ENCODE measurements at places on chromosomes 5 and 9.

DNA sequence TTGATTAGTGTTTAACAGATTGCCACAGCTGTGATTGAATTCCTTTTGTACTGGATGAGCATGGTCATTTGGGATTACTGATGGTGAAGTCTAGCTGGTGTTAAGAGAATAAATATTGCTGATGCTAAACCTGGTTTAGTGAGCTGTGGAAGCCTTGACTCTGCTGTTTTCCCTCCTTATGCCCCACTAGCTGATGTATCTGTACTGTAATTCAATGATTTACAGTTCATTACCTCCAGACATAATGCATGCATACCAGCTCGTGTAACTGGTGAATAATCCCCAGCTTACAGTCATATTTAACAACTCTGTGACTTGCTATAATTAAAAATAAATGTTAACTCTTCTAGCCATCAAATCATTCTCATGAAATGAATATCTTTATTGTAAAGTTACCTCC lies 1.7 kb upstream of the CMYA5 start:
- DNase-seq, result no peak

DNA sequence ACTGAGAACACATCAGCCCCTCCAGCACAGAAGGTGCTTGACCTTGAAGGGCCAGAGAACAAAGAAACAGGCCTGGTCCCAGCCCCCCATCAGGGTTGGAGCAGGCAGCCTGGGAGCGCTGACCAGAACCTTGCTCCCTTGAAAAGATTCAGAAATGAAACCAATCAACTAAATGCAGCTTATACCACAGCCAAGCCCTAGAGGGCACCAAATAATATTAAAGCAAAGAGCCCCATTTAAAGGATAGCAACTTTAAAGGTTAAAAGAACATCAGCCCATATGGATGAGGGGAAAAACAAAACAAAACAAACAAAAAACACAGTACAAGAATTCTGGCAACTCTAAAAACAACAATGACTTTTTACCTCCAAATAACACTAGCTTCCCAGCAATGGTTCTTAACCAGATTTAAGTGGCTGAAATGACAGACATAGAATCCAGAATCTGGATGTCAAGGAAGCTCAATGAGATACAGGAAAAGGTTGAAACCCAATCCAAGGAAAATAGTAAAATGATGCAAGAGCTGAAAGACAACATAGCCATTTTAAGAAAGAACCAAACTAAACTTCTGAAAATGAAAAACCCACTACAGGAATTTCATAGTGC lies 471.9 kb downstream of the MTRR start:
- DNase-seq, result no peak

- DNase-seq, result no peak
These were observed 585.2 kb upstream of the TUSC1 start for GRCh38 chr9:26263478-26263877.

- DNase-seq, result no peak
These were observed 93.1 kb downstream of the BOD1 start for GRCh38 chr5:173523388-173523787.

- DNase-seq, result no peak
These were observed 1.5 kb downstream of the SEPTIN8 start for GRCh38 chr5:132775476-132775961.

DNA sequence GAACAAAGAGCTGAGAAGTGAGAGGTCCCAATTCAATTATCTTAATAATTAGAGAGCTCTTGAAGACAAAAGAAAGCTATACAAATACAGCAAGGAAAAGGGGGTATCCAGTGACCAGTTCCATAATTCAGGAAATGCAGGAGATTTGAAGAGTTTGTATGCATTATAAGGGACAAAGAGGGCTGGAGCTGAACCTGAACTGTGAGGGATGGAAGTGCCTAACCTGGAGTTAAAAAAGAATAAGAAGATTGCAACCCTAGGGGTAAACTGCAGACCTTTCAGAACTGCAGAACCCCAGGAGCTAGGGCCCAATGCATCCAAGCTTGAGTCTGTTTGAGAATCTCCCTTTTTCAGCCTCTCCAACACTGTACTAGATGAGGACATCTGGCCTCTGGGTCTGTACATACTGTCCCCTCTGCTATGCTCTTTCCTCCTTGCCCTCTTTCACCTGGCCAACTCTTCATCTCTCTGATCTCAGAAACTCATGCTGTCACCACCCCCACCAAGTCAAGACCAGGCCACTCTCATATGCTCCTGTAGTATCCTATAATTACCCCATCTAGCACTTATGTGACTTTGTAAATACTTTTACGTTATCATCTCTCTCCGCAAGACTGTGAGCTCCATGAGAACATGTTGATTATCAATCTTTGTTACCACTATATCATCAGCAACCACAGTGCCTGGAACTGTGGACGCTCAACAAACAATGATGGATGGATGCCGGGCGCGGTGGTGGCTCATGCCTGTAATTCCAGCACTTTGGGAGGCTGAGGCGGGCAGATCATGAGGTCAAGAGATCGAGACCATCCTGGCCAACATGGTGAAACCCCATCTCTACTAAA lies 6.6 kb upstream of the PRKACG start:
- no peak for DNase-seq

- DNase-seq, result peak; percentile 70
These were observed 24.6 kb downstream of the TTF1 start for GRCh38 chr9:132381966-132382541.

DNA sequence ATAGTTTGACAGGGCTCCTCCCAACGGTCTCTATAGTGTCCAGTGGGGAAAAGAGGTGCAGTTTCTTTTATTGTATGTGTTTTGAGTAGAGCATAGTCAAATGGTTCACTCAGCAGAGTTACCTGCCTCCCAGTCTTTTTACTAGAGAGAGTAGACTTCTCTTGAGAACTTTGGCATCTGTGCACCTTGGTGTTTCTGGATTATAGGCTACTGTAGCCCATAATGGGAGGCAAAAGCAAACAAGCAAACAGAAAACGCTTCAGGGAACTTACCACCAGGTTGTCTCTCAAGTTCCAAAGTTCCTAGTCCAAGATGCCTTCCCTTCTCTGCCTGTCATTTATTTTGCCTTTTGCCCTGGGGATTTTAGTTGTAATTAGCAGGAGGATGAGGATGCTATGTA lies 26.2 kb downstream of the INVS start:
- DNase-seq, result no peak

GRCh38 chr5:127725673-127726072 lies 22.5 kb downstream of the CCDC192 start:
- no peak for DNase-seq

GRCh38 chr5:93384026-93384425 lies 197.0 kb downstream of the NR2F1-AS1 start:
- no peak for DNase-seq

GRCh38 chr5:121982146-121982892 lies 20.5 kb downstream of the SRFBP1 start:
- no peak for DNase-seq

DNA sequence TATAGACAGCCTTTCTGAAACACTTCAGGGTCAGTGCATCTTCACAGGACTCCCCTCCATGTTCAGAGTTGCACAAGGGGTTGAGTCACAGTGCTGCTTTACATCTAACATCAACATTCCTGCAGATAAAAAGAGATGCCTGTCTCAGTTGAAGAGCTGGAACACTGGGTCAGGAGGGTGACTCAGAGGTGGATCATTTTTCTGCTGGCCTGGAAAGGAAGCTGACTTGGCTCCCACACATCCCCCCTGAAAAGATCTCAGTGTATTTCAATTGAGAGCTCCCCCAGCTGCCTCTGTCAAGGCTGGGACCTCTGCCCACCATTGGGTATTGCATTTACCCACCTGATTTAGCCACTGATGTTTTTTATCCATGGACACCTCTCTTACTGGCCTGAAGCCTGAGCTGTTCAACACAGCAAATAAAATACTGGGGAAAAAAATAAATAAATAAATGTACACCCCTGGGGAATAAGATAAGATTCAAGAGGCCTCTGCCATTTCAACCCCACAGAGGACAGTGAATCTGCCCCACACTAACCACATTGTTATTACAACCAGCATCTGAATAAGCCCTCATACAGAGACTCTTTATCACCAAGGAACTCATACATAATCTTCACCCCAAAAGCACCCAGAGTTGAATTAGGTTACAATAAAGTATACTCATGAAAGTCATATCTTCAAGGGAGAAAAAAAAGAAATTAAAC lies 716.4 kb downstream of the SEMA5A start:
- DNase-seq, result no peak

DNA sequence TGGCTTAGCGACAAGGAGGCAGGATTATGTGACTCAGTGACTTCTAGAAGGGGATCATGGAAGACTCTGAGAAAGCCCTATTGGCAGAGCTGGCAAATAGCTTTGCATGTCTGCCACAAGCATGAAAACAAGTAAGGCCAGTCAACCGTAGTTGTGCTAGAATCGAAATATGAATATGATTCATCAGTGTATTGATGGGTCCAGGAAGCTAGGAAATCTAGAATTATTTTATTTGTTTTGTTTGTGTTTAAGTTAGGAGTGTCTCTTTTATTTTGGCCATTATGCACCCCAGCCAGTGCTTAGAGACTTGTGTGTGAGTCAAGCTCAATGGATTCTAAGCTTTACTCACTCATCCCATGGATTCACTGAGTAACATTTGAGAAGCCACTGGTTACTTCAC lies 3.8 kb upstream of the ITGA2 start:
- no peak for DNase-seq

DNA sequence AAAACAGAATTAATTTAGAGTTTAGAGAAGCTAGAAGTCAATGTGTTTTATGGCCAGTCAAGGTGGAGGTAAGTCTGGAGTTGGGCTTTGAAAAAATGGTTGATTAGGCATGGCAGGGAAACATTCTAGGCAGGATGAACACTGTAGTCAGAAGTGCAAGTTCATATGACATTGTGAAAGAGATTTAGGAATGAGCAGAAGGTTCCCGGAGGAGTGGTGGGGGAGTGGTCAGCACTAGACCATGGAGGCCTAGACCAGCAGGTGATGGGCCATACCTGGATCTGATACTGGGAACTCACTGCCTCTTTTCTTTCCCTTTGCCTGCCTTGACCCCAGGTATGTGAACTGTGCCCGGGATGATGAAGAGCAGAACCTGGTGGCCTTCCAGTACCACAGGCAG lies 16.6 kb downstream of the PRDM9 start:
- no peak for DNase-seq

DNA sequence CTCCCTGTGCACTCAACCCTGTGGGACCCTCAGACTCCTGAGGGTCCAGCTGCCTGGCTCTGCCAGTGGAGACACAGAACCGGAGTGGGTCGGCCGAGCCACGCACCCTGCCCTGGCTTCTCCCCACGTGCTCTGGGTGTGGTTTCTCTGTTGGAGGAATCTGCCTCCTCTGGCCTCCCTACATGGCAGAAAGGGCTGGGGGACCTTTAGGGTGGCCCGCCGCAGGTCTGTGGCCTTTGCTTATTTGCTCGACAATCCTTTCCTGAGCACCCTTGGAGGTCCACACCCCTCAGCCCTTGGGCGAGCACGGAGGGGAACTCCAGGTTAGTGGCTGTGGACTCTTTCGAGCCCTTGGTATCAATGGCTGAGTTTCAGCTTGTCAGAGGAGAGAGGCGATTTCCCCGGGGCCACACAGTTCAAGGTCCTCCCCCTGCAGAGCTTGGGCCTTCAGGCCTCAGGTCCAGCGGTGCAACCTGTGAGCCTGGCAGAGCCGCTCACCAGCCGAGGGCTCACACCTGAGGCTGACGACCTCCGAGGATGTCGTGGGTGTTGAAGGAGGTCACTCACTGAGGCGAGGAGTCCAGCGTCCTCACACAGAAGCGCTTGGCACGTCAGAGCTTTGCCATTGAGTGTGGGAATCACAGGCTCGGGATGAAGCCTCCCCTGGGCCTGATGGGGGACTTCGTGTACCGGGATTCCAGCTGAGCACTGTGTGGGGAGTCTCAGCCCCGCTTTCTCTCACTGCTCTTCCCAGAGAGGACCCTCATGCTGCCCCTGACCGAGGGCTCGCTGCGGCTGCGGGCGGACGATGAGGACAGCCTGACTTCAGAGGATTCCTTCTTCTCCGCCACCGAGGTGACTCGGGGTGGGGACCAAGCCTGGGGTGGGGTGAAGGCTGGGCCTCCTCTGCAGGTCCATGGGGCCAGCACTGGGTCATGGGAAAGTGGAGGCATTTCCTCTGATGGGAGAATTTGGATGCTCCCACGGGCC lies 20.8 kb upstream of the DOLPP1 start:
- DNase-seq, result no peak

DNA sequence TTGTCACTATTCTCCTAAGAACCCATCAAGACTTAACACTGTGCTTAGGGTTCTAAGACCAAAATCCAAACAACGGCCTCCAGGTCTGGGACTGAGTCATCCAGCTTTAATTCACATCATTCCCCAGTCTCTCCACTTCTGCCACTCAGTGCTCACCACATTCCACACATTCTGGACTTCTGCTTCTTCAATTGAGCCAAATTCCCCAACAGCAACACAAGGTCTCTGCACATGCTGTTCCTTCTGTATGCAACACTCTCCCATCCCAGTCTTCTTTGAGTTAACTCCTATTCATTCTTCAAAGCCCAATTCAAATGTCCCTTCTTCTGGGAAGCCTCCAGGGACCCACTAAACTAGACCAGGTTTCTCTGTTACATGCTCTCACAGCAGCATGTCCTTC lies 97.8 kb downstream of the GPR21 start:
- no peak for DNase-seq

DNA sequence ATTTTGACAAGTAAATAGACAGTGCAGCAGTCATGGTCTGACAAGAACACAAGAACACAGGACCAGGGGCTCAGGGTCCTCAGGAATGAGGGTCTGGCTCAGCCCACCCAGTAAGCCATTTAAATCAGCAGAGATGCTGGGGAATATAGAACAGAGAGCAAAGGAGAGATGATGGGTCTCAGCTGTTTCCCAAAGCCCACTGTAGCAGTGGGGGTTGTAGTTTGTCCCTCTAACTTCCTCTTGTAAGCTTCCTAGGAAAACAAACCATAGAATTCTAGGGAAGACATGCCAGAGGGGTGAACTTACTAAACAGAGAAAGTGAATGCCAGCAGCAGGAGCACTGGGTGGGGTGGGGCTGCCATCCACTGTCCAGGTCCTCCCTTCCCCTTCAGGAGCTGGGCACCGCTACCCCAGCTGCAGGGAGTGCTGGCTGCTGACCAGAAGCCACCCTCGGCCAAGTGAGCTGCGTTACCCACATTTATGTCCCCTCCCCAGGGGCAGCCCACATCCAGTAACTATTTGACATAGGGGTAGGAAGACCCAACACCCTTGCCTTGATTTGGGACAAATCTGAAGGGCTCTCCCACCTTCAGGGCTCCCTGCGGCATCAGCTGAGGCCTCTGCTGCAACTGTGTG lies 41.6 kb downstream of the GABBR2 start:
- DNase-seq, result no peak

- no peak for DNase-seq
These were observed 32.5 kb downstream of the RXRA start for GRCh38 chr9:134358662-134359319.

DNA sequence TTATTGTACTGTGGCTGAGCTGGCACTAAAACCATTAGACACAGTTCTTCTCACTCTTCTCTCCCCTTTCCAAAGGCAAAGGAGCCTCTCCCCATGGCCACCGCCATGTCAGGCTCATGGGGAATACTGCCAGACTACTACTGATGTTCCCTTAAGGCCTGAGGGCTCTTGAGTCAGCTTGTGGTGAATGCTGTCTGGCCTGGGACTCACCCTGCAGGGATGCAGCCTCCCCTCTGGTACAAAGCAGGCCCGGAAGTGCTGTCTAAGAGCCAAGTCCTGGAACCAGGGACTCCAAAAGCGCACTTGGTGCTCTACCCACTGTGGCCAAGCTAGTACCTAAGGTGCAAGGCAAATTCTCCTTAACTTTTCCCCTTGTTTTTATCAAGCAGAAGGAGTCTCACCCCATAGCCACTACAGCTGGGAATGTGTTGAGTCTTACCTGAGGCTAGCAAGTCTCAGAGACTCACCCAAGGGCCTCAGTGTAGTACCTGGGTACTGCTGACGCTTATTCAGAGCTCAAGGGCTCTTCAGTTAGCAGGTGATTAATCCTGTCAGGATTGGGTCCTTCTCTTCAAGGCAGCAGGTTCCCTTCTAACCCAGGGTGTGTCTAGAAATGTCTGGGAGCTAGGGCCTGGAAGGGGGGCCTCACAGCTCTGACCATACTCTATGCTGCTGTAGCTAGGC lies 33.2 kb upstream of the C5orf46 start:
- DNase-seq, result no peak
